ENCODE measurements at places on chromosomes 3 and 15. TPM values are rescaled to one million over a fixed set of nuclear protein-coding genes. Genes with fewer than 3 reads are reported as not detected.

- no peak for DNase-seq
These were observed 14.5 kb downstream of the MESP2 start for GRCh38 chr15:89790661-89791060.

DNA sequence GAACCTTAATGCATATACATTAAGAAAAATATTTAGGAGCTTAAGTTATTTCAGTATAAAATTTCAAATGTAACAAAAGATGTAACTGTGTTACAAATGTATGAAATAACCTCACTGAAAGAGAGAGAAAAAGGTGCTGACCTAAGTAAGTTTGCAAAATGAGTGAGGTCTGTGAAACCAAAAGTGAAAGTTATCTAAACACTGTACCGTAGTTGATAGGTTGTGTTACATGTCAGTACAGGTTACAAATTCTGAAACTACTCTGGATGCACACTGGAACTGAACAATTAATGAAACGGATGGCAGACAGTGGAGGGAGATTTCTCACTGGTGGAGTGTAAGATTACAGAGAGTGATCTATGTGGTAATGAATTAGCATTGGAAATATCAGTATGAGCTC, 420.7 kb downstream of the ZNF385D start:
- DNase-seq, result no peak

GRCh38 chr3:145094355-145094941, 1066.5 kb downstream of the PLOD2 start:
- no peak for DNase-seq

The KIF15 gene
- total RNA-seq, result 0.53 TPM

Data from sciatic nerve (tissue), 2 donors.